ENCODE measurements at places on chromosomes 1 and 21. TPM values are rescaled to one million over a fixed set of nuclear protein-coding genes. Genes with fewer than 3 reads are reported as not detected.
A peak's percentile ranks its signal among the peaks of the same experiment; 100 is the strongest.

- no peak for DNase-seq
Observed at GRCh38 chr1:114108751-114109255, 44.9 kb downstream of the SYT6 start.

GRCh38 chr1:205239078-205239477, 11.3 kb downstream of the TMCC2 start:
- DNase-seq, result no peak

LINGO4 gene
- not detected for polyA plus RNA-seq

DNA sequence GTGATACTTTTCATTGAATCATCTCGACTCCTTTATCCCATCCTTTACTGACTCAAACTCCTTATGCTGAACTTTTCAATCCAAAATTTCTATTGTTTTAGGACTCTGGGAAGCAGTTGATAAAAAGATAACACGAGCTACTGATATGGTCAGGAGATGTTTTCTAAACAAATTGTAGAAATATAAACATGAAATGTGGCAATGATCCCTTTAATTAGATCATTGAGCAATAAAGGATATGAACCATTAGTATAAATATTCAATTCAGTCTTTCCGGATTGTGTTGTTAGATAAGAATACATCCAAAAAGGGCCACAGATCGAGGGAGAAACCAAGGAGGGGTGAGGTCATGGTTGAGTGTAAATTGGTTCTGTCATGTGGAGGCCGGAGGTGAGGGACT, 88.4 kb downstream of the NID1 start:
- DNase-seq, result no peak

- no peak for DNase-seq
Observed at GRCh38 chr1:232529747-232530146, 100.2 kb downstream of the SIPA1L2 start.

DNA sequence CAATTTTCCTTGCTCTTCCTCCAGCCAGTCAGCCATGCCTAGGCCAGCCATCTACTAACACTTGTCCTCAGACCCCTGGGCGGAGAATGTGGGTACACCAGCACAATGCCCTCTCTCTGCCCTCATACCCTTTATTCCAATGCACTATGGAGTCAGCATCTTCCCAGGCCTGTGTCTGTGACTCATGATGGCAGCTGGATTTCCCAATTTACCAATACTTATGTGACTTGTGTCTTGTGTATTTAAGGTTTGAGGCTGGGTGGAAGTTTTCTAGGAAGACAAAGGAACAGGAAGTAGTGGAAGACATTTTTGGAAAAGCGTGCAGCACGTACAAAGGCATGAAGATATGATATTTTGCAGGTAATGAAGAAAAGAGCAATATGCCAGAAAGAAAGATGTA, 114.3 kb downstream of the NMNAT2 start:
- DNase-seq, result no peak

DNA sequence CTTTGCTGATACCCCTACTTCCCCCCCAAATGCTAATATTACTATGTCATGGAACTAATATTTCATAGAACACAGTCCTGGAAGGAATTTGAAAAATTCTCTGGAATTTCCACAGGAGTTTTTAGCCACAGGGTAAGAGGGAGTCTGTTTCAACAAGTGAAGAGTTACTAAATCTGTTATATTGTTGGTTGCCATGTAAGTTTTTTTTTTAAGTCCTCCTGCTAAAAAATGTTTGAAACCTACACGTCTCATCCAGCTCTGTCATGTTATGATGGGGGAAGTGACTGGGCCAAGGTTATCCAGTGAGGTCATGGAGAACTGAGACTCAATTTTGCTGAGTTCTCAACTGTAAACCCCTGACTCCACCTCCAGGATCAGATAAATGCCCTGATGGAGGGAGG, 60.8 kb upstream of the USP24 start:
- no peak for DNase-seq

- no peak for DNase-seq
Observed at GRCh38 chr1:232894436-232894835, 56.0 kb upstream of the NTPCR start.

GRCh38 chr21:28703861-28704260, 288.8 kb downstream of the LTN1 start:
- no peak for DNase-seq

DNA sequence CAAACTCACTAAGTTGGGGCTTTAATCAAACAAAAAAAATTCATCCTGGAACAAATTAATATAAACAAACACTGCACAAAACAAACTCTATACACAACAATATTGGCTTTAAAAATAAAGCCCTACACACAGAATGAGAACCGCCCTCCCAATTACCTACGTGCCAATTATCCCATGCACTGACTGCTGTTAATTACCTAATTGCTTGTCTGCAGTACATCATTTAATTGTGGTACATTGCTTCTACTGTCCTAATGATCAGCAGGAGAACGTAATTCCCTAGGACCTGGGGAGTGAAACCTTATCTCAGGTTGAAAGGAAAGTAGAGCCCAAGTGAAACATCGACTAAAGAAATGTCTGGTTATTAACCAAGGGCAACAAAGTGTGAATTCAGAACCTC, 364.5 kb downstream of the KCNH1 start:
- no peak for DNase-seq

LRRC39 gene
- not detected for polyA plus RNA-seq

DNA sequence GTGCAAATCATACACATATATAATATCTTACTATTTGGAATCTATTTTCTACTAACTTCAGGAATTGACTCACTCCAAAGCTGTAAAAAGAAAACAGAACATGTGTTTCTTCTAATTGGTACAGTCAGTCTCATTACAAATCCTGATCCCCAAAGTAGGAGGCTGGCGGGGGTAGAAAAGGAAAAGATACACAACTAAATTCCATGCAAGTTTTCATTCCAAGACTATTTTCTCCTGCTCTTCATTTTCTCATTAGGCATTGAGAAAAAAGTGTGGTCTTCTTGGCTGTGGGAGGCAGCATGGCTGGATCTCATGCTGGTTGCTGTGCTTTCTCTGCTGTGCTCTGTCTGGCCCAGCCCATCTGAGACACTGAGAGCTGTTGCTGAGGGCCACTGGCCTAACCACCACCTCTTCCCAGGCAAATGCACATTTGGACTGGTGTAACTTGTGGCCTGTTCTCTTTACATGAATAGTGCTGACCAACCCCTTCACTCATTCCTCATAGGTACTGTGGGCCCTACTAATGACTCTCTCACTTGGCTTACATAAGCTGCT, 1107.5 kb upstream of the B3GALT2 start:
- DNase-seq, result no peak

- DNase-seq, result no peak
Observed at GRCh38 chr1:38191461-38191860, 144.9 kb upstream of the POU3F1 start.

RPS6KA1 gene
- polyA plus RNA-seq, result 292 TPM

GRCh38 chr1:93411000-93411399, 36.9 kb upstream of the FNBP1L start:
- no peak for DNase-seq

CAPN8 gene
- not detected for polyA plus RNA-seq

DNA sequence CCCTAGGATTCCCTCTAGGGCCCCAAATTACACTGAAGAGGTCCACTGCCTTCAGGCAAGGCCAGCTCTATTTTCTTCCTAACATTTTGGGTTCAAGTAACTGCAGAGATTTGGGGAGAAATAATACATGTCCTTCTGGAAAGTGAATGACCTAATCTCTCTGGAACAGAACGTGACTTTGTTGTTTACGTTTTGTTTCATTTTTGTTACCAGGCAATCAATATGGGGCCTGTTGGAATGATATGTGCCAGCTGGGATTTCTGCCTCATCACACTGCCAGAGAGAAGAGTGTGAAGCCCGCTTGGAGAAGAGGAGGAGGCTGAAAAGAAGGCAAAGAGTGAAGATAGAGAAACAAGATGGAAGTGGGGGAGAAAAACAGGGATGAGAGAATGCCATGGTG, 116.7 kb downstream of the FASLG start:
- no peak for DNase-seq

S100A7 gene
- not detected for polyA plus RNA-seq

- DNase-seq, result peak; percentile 11
Observed at GRCh38 chr1:226912587-226913176, 27.4 kb upstream of the COQ8A start.

DNA sequence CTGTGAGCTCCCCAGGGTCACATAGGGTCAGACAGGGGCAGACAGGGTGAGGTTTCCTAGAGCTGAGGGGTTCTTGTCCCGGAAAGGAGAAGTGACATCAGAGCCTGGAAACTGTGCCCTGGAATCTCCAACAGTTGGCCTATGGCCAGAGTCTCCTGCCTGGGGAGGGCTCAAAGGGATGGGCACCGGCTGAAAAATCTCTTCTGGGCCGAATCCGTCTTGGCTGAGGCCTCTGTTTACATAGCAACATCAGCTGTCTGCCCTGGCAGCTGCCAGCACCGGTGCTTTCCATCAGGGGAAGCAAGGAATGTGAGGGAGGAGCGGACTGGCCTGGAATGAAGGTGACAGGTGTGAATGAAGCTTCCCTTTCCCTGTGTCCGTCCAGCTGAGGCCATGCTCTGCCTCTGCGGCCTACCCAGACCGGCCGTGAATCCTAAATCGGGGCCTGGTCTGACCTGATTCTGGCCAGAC, 30.7 kb downstream of the VASH2 start:
- DNase-seq, result no peak

DNA sequence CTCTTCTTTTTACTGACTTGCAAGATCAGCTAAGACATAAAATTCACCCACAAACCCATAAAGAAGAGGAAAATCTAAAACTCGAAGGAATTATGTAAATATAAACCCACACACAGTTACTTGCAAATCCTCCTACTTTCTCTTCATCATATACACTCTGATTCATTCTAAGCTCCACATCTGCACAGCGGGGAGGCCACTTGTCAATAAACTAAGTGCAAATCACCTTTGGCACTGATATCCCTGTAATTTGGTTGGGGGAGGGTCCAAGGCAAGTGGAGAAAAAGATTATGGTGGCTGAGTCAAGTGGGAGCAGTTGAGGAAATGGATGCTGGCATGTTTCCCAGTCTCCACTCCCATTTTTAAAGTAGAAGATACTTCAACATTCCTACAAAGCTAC, 596.5 kb downstream of the MATN1 start:
- DNase-seq, result no peak

DNA sequence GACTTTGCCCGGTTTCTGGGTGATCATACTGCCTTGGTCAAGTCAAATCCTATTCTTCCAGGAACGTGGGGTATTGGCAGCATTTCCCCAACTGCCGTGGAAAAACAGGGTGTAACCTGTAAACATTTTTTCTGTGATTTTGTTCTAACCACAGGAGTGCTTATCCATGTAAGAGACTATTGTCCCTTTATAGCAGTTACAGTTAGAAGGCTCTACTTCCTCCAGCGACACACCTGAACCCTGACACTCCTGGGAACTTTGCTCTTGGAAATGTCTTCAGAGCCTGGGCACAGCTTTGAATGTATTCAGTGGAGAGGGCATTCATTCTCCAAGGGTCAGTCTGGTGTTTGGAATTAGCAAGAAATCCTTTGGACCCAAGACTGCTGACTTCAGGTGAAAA, 26.4 kb upstream of the ARHGEF10L start:
- DNase-seq, result no peak

GRCh38 chr1:42676534-42677087, 5.6 kb upstream of the YBX1 start:
- DNase-seq, result no peak

DNA sequence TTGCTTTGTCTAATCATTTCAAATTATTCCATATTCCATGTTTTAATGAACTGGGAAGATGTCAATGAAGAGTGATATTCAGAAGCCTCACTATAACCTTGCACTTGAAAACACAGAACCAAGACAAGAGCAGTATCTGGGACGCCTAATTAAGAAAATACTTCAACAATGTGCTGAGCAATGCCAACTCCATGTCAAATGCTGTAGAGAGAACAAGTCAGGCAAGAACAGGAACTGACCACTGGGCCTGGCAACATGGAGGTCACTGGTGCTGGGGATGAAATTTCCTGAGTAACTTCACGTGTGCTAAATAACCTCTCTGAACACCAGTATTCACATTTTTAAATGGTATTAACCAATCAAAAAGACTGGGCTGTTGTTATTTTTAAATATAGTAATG, 22.8 kb downstream of the HEATR1 start:
- no peak for DNase-seq

DNA sequence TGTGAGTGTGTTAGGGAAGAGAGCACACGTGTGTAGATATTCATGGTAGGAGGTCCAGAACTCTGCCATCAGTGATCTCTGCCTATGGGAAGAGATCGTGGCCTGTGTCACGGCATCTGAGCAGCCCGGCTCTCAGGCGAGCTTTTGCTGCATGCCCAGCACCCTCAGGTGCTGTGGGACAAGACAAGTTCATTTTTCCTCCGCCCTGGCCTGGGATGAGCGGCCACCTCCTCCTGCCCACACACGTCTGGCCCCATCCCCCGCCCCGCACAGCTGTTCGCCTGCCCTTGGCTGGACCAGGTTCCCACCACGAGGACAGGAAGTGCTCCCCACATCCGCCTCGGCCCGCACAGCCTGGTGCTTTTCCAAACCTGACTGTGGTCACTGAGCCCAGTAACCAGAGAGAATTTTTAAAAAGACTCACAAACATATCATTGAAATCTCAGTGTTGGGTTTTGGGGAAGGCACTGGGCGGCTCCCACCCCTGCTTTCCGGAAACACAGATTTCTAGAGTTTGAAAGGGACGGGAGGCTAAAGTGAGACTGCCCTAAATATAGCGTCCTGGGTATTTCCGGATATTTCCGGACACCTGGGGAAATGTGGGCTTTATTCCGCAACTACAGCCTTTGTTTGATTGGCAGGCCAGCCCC, 18.0 kb downstream of the BMP8A start:
- no peak for DNase-seq

DNA sequence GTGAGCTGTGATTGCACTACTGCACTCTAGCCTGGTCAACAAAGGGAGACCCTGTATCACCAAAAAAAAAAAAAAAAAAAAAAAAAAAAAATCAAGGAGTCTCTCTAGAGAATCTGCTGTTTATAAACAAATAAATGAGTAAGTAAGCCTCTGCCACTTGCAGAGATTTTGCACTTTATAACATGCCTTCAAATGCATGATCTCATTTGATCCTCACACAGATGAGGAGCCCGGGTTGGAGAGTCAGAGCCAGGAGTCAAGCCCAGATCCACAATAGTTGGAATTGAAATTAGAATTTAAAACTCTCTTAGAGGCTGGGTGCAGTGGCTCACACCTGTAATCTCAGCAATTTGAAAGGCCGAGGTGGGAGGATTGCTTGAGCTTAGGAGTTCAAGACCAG, 4.0 kb downstream of the PRELP start:
- no peak for DNase-seq

DNA sequence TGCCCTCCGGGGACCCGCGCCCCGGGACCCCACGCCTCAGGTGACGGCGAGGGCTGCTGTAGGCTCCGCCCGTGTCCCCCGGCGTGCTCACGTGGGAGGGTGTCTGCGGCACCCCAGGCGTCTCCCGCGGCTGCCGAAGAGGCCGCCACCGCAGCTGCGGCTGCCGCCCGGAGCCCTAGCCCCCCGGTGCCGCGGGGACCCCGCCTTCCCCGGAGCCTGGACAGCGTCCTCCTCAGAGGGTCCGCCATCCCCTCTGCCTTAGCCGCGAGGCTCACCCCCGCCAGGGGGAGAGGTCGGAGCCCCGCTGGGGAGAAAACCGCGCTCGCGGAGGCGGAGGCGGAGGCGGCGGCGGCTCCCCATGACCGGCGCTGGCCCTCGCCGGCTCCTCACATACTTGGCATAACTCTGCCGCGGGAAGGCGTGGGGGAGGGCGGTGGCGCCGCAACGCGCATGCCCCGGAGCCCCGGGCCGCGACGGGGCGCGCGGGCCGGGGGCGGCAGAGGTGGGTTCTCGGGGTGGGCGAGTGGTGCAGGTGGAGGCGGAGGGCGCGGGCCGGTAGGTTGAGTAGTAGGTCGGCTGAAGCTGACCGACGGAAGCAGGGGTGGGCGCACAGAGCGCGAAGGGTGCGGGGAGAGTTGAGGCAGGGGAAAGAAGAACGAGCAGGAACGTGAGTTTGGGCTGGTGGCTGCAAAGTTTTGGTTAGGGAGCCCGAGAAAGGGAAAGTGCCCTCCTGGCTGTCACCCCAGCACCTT, 700 bp upstream of the SYDE2 start:
- peak; percentile 61 for DNase-seq

All from immature natural killer cell (primary cell).